ENCODE measurements at places on chromosomes 11 and 22. TPM values are rescaled to one million over a fixed set of nuclear protein-coding genes. Genes with fewer than 3 reads are reported as not detected.

- no peaks in the 10 kb centered on the region for H3K36me3 ChIP-seq
- H3K27ac ChIP-seq = no peak overlapping the region
- no peaks in the 10 kb centered on the region for H3K4me1 ChIP-seq
- H3K27me3 ChIP-seq = peaks cover 53% of the 10 kb centered on the region
- H3K4me3 ChIP-seq = no peak overlapping the region
Observed at GRCh38 chr11:111413849-111414248, 34.8 kb upstream of the POU2AF1 start.

GRCh38 chr11:72718101-72718501 lies 34.1 kb downstream of the ARAP1 start:
- DNase-seq = no peak
- peaks cover 4% of the 10 kb centered on the region for H3K27me3 ChIP-seq
- H3K4me1 ChIP-seq = peaks cover 42% of the 10 kb centered on the region
- no peak overlapping the region for H3K4me3 ChIP-seq

GRCh38 chr11:123268156-123268555 lies 73.1 kb upstream of the CLMP start:
- no peaks in the 10 kb centered on the region for H3K27me3 ChIP-seq
- H3K36me3 ChIP-seq = no peaks in the 10 kb centered on the region
- H3K27ac ChIP-seq = peak overlapping the region; percentile 7

GRCh38 chr22:48957311-48957986 lies 870.2 kb downstream of the BRD1 start:
- no peaks in the 10 kb centered on the region for H3K4me1 ChIP-seq
- no peak for DNase-seq
- H3K27me3 ChIP-seq = no peaks in the 10 kb centered on the region
- no peak overlapping the region for H3K27ac ChIP-seq

DNA sequence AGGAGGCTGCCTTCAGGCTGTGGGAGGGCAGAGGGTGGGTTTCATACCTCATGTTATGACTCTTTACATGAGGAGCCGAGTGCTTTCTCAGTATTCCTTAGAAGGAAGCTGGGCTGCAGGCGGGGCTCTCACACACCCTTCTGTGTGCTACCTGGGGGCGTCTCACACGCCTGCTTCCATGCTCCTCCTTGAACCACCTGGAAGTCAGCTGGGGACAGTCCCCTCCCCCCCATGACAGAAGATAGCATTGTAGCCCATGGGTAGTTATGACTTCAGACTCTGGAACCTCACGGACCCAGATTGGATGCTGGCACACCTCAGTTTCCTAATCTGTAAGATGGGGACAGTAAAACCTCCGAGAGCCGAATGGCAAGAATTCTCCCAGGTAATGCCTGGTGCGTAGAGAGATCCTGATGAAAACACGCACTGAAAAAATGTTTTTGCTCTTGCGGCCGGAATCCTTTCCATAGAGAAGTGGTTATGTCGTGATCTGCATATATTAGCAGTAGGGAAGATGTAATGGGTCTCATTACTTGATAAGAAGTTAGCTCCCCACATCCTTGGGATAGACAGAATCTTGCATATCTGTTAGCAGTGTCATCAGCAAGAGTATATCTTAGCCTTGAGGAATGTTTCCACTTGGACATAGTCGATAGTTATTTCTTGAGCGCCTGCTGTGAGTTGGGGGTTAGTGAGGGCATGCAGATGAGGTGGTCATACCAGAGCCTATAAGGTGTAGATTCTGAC lies 4.9 kb downstream of the DAGLA start:
- H3K36me3 ChIP-seq = no peaks in the 10 kb centered on the region
- H3K4me3 ChIP-seq = no peak overlapping the region
- no peak overlapping the region for H3K27ac ChIP-seq
- H3K27me3 ChIP-seq = peaks cover 17% of the 10 kb centered on the region
- no peak for DNase-seq
- H3K4me1 ChIP-seq = peaks cover 10% of the 10 kb centered on the region

DNA sequence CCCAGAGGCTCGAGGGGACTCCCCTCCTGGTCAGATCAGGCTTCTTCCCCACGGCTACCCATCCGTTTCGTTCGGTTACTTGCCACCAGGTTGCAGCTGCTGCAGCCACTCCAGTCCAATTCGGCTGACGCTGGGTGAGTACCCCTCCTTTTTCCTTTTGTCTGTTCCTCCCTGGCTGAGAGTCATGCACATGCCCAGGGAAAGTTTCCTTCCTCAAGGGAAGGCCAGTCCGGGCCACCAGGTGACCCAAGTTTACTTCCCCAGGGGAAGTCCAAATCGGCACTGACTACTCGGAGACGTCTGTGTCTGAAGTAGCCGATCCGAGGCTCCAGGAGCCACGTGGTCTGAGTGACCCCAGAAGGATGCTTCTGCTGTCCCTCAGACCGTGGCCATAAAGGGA lies 13.2 kb upstream of the OR56A3 start:
- no peaks in the 10 kb centered on the region for H3K4me1 ChIP-seq
- H3K4me3 ChIP-seq = no peak overlapping the region
- peaks cover 17% of the 10 kb centered on the region for H3K36me3 ChIP-seq
- H3K27ac ChIP-seq = no peak overlapping the region
- no peak for DNase-seq

GRCh38 chr11:88354912-88355311 lies 17.4 kb upstream of the CTSC start:
- no peak for DNase-seq
- no peak overlapping the region for H3K4me3 ChIP-seq
- no peak overlapping the region for H3K27ac ChIP-seq
- no peaks in the 10 kb centered on the region for H3K36me3 ChIP-seq
- H3K27me3 ChIP-seq = no peaks in the 10 kb centered on the region

DNA sequence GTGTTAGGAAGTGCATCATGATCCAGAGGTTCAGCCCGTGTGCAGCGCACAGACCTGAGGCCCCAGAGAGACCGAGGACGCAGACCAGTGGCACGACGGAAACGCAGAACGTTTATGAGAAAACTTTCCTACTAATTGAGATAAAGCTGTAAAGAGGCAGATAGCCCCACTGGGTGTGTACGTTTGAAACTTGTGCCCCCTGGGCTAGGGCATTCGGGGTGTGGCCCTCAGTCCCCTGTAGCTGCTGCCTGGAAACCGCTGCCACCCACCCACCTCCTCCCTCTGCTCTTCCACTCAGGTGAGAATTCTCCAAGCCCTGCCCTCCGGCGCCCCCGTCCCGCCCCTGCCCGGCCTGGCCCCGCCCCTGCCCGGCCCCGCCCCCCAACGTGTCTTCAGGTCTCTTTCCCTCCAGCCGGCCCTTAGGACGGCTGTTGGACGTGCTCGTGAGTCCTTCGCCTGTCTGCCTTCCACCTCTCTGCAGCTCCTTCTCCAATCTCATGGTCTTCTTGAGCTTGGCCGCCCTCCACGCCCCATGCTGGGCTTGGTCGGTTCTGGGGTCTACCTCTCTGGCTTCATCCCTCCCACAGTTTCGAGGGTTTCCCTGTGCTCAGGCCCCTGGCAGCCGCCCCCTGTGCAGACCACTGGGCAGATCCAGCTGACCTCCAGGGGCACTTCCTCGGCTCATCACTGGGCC lies 12.1 kb downstream of the MAPK8IP2 start:
- no peaks in the 10 kb centered on the region for H3K36me3 ChIP-seq
- peaks cover 36% of the 10 kb centered on the region for H3K27me3 ChIP-seq
- no peak overlapping the region for H3K27ac ChIP-seq
- no peak overlapping the region for H3K4me3 ChIP-seq
- DNase-seq = no peak

DNA sequence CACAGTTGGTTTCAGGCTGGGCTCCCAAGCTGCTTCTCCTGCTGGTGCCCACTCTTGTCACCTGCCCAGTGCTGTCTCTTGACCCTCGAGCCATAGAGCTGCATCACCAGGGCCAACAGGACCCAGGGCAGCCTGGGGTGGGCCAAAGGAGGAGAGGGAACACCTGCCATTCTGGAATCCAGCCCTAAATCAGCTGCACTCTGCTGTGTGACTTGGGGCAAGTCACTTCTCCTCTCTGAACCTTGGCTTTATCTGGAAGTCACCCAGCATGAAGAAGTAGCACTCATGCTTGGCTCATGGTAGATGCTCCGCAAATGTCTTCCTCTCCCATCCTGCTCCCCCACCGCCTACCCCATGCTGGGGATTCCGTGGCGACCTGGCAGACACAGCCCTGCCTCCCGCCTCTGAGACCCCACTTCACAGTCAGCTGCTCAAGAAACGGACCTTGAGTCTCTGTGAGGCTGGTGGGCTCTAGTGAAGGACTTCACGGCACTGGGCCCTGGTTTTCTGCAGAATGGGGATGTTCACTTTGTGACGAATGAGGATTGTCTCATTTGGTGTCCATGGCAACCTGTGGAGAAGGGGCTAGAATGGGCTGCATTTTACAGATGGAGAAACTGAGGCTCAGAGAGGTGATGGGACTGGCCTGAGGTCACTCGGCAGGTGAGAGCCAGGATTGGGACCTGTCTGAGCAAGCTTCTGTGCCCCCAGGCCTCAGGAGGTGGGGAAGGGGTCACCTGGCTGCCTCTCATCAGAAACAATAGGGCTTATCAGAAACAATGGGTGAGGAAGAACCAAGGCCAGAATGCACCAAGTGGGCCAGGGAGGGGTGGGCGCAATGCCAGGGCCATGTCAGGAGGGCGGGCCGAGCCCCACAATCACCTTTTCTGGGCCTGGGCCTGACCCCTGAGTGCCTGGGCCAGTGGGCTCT lies 12.4 kb downstream of the EMID1 start:
- no peak for DNase-seq
- no peaks in the 10 kb centered on the region for H3K36me3 ChIP-seq
- H3K4me3 ChIP-seq = no peak overlapping the region
- no peak overlapping the region for H3K27ac ChIP-seq

DNA sequence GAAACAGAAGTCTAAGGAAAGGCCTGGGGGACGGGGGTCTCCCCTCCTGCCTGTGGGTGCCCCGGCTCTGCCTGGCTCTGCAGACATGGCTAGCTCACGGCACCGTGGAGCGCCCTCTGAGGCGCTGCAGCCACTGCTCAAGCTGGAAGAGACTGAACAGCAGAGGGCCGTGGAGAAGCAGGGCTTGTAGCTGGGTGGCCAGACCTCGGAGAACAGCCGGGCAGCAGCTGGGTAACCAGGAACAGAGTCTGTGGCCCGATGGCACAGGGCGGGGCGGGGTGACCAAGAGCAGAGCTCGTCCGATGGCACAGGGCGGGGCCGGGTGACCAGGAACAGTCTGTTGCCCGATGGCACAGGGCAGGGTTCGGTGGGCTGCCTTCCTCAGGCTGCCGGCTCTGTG lies 18.1 kb downstream of the RNH1 start:
- DNase-seq = no peak
- peaks cover 3% of the 10 kb centered on the region for H3K36me3 ChIP-seq
- H3K27ac ChIP-seq = no peak overlapping the region
- H3K4me3 ChIP-seq = no peak overlapping the region
- 0 out of 2 replicates have a peak, but pooled peaks cover 2% of the 10 kb centered on the region for H3K27me3 ChIP-seq
- no peaks in the 10 kb centered on the region for H3K4me1 ChIP-seq

DNA sequence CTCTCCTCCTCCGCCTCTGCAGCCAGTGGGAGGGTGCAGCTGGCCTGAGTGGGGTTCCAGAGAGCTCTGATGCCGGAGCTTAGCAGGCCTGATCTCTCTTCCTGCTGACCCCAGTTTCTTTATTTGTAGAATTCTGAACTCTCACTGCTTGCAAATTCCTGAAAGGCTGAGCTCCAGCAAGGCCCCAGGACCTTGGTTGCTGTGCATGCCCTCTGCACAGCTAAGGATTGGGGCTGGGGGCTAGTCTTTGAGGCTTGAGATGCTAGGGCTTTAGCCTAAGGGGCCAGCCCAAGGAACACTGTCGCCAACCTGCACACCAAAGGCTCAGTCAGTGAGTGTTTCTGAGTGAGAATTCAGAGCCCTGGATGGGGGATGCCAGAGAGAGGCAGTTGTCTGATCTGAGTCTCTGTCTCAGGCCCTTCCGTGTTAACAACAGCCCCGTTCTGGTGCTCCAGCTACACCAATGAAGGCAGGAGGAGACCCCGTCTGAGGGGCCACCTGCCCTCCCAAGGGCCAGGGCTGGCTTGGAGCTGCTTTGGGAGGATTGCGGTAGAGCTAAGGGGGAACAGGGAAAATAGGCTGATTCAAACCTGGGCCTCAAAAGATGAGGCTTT lies 106.0 kb upstream of the LMO1 start:
- H3K4me1 ChIP-seq = no peaks in the 10 kb centered on the region
- no peak for DNase-seq
- H3K4me3 ChIP-seq = no peak overlapping the region
- H3K27me3 ChIP-seq = peaks cover 22% of the 10 kb centered on the region
- no peaks in the 10 kb centered on the region for H3K36me3 ChIP-seq

GRCh38 chr22:24146791-24147353 lies 34.4 kb upstream of the SUSD2 start:
- H3K36me3 ChIP-seq = no peaks in the 10 kb centered on the region
- H3K4me1 ChIP-seq = peaks cover 60% of the 10 kb centered on the region
- no peaks in the 10 kb centered on the region for H3K27me3 ChIP-seq
- H3K4me3 ChIP-seq = no peak overlapping the region

DNA sequence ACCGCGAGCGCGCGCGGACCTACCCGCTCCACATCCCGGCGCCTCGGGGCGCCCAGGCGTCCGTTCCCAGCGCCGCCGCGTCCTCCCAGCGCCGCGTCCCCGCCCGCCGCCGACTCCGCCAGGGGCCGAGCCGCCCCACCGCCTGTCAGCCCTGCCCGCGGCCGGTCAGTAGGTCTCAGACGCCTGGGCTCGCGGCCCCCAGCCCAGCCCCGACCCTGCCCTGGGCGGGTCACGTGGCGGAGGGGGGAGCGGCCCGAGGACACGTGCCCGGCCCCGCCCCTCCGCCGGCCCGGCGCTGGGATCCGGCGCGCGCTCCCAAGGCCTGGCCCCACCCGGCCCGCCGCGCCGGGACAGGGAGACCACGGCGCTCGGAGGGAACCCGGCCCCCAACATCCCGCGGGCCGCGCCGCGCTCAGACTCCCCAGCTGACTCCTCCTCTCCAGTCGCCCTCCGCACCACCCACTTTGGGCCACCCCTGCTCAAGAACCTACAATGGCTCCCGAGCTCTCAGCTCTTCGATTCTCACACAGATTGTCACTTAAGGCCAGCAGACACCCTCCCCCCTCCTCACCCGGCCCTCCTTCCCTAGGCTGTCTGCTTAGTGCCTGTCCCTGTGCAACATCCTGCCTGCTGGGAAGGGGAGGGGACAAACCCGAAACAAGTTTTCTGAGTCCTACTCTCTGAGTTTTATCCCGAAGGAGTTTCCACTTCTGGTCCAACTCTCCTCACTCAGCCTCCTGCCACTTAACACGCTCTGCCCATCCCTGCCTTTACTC lies at the start of gene RAB3IL1:
Gene RAB3IL1 (minus strand): TSS at position 233 of the 776 bp plus-strand sequence. CDS start 199 bp downstream, at position 34.
- H3K27ac ChIP-seq = peak within 1 kb of the TSS; percentile 76
- H3K4me1 ChIP-seq = peaks cover 9% of the 10 kb centered on the region
- no peak for DNase-seq
- no peaks in the 10 kb centered on the region for H3K36me3 ChIP-seq

Gene SPON1
- not detected for total RNA-seq

Gene RIBC2
- 0.81 TPM for total RNA-seq

Gene RFPL2
- not detected for total RNA-seq

Gene IGSF9B
- not detected for total RNA-seq

Gene DDI1
- total RNA-seq = not detected

Gene DEUP1
- not detected for total RNA-seq

Gene IMMP1L
- 18.3 TPM for total RNA-seq

Gene B3GAT1
- not detected for total RNA-seq

Gene MUC5AC
- not detected for total RNA-seq

Data from HFFc6 (cell line).